GM23248 (cell line): ENCODE measurements at places on chromosomes 12 and 14. TPM values are rescaled to one million over a fixed set of nuclear protein-coding genes. Genes with fewer than 3 reads are reported as not detected.

INHBE gene
- 0.65 and 0.76 TPM in 2 replicates for total RNA-seq

DUSP6 gene
- 81.9 and 112 TPM in 2 replicates for total RNA-seq

AHSA1 gene
- total RNA-seq: 122 and 137 TPM in 2 replicates

STK38L gene
- total RNA-seq: 16.8 and 38.7 TPM in 2 replicates

AMDHD1 gene
- 1.1 and 1.3 TPM in 2 replicates for total RNA-seq

MGP gene
- total RNA-seq: 0.86 TPM in 1 of 2 replicates, not detected in the other

UNG gene
- 27.3 and 38.6 TPM in 2 replicates for total RNA-seq

PTCSC3 gene
- total RNA-seq: not detected in 2 replicates

PTHLH gene
- 0.51 and 6.4 TPM in 2 replicates for total RNA-seq

CMKLR1 gene
- total RNA-seq: 2.9 and 4.9 TPM in 2 replicates

NUP37 gene
- total RNA-seq: 39.4 and 53.9 TPM in 2 replicates

SLC5A8 gene
- not detected in 2 replicates for total RNA-seq
